Melanocyte of skin (primary cell): ENCODE measurements at places on chromosomes 16 and 17. TPM values are rescaled to one million over a fixed set of nuclear protein-coding genes. Genes with fewer than 3 reads are reported as not detected.

The OR3A3 gene
- not detected in 2 replicates for total RNA-seq

The PRDM7 gene
- 4.4 and 18.6 TPM in 2 replicates for total RNA-seq

The MYH2 gene
- not detected in 2 replicates for total RNA-seq

The PKMYT1 gene
- 29.9 and 52.3 TPM in 2 replicates for total RNA-seq

The CDH1 gene
- total RNA-seq: 50.6 and 236 TPM in 2 replicates

The GNAO1 gene
- total RNA-seq: 0.34 and 0.36 TPM in 2 replicates

The KLHL36 gene
- total RNA-seq: 38.2 and 61.4 TPM in 2 replicates

The PYY gene
- total RNA-seq: not detected in 2 replicates

The SLC5A2 gene
- total RNA-seq: not detected in 2 replicates

The SCRN2 gene
- 18.2 and 25.1 TPM in 2 replicates for total RNA-seq

The NTN1 gene
- 0.15 and 0.33 TPM in 2 replicates for total RNA-seq

The CACNA1H gene
- 0.73 and 1.7 TPM in 2 replicates for total RNA-seq

The CA7 gene
- total RNA-seq: not detected in 2 replicates

The CIITA gene
- 6.9 and 14.3 TPM in 2 replicates for total RNA-seq

The CRISPLD2 gene
- 3.1 and 10.9 TPM in 2 replicates for total RNA-seq

The LGALS9B gene
- total RNA-seq: not detected in 2 replicates

The GRN gene
- total RNA-seq: 223 and 350 TPM in 2 replicates

The STUB1 gene
- 122 and 124 TPM in 2 replicates for total RNA-seq

The C17orf107 gene
- 0.15 TPM in 1 of 2 replicates, not detected in the other for total RNA-seq

The KAT2A gene
- total RNA-seq: 17.3 and 22.2 TPM in 2 replicates

The CTRB2 gene
- not detected in 2 replicates for total RNA-seq

The TMC5 gene
- not detected in 2 replicates for total RNA-seq

The NPIPB9 gene
- total RNA-seq: 5.2 and 5.8 TPM in 2 replicates

The CD300E gene
- not detected in 2 replicates for total RNA-seq

The SLC16A6 gene
- total RNA-seq: 474 and 543 TPM in 2 replicates

The RNF40 gene
- 76.4 and 81.1 TPM in 2 replicates for total RNA-seq

The KRT40 gene
- total RNA-seq: not detected in 2 replicates

The CMTM2 gene
- total RNA-seq: not detected in 2 replicates

The UBE2O gene
- 31.0 and 31.6 TPM in 2 replicates for total RNA-seq

The C16orf96 gene
- total RNA-seq: under 0.01 TPM in 1 of 2 replicates, not detected in the other
